ENCODE measurements at places on chromosomes 13 and 19.

- no peak for DNase-seq
These were observed 11.9 kb downstream of the EPS8L1 start for GRCh38 chr19:55087542-55087901.

DNA sequence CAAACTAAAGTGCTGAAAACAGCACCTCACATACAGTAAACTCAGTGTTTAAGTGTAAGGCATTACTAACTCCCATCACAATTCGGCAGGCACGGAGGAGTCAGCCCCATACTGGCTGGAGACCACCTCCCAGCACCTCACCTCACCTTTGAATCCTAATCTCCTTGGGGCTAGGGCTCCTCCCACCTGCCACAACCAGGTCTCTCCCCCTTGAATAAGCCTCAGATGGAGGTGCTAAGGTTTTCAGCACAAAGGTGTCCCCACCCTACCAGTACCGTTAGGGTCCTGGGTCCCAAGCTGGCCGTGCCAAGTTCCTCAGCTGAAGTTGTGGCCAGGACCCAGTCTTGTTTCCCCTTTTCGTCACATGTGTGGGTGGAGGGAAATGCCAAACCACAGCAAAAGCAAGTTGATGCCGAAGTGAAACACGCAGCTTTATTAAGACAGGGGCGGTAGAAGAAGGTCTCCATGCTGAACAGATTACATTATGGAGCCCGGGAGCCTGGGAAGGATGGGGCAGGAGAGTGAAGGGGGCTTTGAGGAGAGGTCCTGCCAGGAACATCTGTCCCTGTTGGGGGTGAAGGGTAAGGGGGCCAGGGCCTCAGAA, at the start of gene IGFLR1:
Gene IGFLR1, minus strand, starts transcription at position 332 of the 604 bp plus-strand sequence. CDS start 1,272 bp downstream, outside the sequence.
- DNase-seq = peak; percentile 86

- DNase-seq = no peak
These were observed 76.0 kb upstream of the MEDAG start for GRCh38 chr13:30829833-30830637.

- no peak for DNase-seq
These were observed 30.1 kb downstream of the SCEL start for GRCh38 chr13:77565635-77566034.

DNA sequence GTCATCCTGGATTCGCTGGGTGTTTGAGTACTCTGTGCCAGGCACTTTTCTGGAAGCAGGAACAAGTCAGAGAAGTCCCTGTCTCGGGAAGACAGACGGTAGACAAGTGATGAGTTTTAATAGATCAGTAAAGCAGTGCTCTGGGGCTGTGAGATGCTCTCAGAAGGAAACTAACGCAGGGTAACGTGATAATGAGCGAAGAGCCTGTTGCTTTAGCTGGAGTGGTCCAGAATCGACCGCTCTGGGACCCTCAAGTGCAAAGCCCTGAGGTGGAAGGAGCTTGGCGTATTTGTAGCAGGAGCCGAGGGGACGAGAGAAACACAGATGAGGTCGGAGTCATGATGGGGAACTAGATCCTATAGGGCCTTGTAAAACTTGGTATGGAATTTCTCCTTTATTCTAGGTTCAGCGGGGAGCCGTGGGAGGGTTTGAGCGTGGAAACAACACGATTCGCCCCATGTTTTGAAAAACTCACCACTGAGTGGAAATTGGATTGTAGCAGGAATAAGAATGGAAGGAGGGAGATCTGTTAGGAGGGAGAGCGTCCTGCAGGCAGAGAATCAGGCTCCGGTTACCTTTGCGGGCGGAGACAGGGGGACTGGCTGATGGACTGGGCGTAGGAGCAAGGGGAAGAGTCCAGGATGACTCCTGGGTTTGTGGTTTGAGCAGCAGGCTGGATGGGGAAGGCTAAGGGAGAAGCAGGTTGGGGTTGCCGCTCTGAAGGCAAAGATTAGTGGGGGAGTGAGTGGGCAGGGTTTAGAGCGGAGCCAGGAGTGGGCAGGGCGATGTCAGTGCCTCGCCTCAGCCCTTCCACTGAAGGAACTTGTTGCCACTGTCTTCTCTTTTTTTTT, 763 bp downstream of the POLD1 start:
- DNase-seq = no peak

DNA sequence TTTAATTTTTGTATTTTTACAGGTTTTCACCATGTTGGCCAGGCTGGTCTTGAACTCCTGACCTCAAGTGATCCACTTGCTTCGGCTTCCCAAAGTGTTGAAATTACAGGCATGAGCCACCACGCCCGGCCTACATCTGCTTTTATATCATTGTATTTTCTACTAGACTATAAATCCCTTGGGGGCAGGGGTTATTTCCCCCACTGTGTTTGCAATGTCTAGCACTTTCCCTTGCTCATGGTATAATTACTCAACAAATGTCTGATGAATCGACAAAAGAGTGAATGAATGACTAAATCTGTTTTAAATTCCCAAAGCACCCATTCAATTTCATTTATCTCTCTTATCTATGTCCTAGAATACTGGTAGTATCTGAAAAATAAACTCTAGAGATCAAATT, 244.5 kb upstream of the CSNK1A1L start:
- no peak for DNase-seq

DNA sequence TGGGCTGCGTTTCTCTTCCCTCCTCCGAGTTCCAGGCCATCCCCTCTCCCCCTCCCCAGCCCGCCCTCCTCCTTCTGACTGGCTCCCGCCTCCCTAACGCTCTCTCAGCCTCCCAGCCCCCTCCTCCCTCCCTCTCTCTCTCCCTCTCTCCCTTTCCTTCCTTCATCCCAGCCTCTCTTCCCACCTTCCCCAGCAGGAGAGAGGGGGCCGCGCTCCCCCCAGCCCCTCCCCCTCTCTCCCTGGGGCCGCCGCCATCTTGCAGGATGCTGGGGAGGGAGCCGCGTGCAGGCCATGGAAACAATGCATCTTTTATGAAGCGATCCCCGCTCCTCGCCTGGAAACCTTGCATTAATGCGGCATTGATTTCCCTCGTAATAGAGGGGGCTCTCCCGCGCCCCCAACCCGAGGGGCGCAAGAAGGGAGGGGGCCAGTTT, 42.6 kb upstream of the ADGRL1 start:
- peak; percentile 52 for DNase-seq

DNA sequence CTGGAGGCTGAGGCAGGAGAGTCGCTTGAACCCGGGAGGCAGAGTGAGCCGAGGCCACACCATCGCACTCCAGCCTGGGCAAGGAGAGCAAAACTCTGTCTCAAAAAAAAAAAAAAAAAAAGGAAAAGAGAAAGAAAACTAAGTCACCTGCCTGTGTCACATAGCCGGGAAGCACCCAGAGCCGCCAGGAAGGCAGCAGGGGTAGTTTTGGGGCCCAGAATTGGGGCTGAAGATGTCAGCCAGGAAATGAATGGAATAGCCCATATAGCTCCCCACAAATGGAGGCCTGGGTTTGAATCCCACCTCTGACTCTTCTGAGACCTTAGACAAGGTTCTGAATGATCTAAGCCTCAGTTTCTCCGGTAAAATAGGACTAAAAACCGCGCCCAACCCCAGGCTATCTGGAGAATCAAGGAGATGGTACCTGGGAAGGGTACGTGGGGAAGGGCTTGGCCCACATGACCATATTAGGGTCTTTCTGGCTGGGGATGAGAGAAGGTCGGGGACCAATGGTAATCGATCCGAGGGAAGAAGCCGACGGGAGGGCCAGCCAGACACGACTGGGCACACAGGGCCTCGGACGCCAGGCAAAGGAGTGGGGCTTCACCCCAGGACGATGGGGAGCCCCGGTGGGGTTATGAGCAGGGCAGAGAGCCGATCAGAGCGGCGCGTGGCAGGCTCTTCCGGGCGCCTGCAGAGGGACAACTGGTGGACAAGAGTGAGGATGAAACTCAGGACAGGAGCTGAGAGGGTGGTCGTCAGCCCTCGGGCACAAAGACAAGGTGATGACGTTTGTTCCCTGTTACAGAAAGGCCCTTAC, 14.4 kb downstream of the CCDC124 start:
- DNase-seq = peak; percentile 63

GRCh38 chr19:53594811-53595509, 36.8 kb upstream of the DPRX start:
- DNase-seq = no peak

- DNase-seq = no peak
These were observed 274.5 kb downstream of the DCT start for GRCh38 chr13:94204946-94205345.

GRCh38 chr13:34357435-34358232, 539.7 kb downstream of the RFC3 start:
- no peak for DNase-seq

GRCh38 chr19:46687438-46688145, 26.6 kb upstream of the DACT3 start:
- no peak for DNase-seq

All from activated T-cell treated with anti-CD3 and anti-CD28 coated beads, Interleukin-2, amount 50 U/mL, for 72 hours (primary cell).